Stimulated activated CD4-positive, alpha-beta T cell treated with anti-CD3 and anti-CD28 coated beads, Interleukin-1b, Interleukin-23, amount 100 ng/mL, for 48 hours (primary cell): ENCODE measurements at places on chromosomes 5 and 9.
A peak's percentile ranks its signal among the peaks of the same experiment; 100 is the strongest.

GRCh38 chr9:99967457-99967856 is 61.0 kb downstream of the STX17 start:
- DNase-seq = no peak

- DNase-seq = no peak
These were observed 95.2 kb downstream of the DAP start for GRCh38 chr5:10665799-10666198.

GRCh38 chr5:2023196-2023595 is 140.5 kb upstream of the IRX4 start:
- DNase-seq = no peak

DNA sequence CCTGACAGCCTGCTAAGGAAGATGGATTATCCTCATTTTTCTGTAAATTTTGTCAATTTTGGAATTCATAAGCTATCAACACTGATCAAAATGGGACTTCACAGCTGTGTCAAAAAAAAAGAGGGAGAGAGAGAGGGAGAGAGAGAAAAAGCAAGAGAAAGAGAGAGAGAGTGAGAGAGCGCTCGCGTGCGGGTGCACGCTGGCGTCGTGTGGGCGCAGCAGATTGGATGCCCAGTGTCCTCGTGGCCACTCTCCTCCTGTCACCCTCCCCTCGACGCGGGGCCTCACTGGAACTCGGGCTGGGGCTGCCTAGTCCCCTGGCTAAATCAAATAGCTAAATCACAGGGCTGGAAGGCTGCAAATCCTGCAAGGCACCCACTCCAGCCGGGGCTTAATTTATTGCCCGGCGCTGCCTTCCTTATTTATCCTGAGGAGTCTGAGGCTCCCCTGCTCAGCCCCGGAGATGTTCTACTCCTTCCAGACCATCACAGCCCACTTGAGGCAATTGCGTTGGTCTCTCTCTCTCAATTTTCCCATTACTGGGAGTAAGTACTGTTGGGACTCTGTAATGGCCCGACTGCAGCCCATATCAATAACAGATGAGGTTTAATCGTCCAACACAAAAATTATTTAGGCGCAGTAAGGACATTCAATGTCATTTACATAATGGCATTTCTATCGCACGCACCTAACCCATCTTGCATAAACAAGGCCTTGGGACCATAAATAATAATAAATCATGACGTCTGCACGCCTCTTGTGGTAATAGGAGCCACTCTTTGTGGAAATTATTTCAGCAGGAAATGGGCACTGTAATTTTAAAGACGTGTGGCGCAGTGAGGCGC is 94.2 kb downstream of the PAX5 start:
- DNase-seq = no peak

GRCh38 chr5:115450741-115451140 is 93.8 kb downstream of the FEM1C start:
- no peak for DNase-seq

DNA sequence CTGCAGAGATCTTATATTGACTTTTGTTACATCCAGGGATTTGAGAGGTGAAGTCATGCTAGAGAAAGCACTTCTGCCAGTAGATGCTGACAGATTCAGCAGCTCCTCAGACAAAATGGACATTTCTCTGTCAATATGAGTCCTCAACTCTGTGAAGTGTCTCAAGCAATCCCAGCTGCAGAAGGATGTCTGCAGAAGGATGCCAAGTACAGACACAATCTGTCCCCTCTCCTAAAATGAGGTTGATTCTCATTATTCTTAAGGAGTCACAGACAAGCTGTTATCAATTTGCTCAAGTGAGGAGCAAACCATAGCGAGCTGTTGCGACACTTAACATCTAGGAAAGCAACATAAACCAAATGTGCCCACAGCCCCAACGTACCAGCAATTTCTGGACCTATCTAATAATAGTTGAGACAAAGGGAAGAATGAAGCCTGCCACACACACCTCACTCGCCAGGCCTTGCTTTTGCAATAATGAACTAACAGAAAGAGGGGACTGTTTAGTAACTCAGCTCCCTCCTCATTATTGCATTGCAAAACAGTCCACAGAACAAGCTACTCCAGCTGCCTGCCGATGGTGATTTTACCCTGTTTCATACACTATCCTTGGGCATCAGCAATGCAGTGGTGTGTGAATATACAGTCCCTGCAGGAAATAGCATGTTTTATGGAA is 364.2 kb upstream of the PDE4D start:
- no peak for DNase-seq

DNA sequence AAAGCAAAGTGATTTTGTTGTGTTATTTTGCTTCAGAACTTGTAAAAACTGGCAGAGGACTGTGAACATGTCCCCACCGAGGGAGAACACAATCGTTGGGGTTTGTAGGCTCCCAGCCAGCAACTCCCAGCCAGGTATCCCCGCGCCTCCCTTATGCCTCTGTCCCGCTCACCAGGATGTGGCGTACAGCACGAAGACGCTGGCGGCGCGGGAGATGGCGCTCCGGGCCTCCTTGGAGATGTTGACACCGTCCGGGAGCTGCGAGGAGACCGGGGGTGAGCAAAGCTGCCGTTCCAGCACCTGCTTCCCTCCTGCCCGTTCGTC is 630 bp downstream of the POLE3 start:
- no peak for DNase-seq

DNA sequence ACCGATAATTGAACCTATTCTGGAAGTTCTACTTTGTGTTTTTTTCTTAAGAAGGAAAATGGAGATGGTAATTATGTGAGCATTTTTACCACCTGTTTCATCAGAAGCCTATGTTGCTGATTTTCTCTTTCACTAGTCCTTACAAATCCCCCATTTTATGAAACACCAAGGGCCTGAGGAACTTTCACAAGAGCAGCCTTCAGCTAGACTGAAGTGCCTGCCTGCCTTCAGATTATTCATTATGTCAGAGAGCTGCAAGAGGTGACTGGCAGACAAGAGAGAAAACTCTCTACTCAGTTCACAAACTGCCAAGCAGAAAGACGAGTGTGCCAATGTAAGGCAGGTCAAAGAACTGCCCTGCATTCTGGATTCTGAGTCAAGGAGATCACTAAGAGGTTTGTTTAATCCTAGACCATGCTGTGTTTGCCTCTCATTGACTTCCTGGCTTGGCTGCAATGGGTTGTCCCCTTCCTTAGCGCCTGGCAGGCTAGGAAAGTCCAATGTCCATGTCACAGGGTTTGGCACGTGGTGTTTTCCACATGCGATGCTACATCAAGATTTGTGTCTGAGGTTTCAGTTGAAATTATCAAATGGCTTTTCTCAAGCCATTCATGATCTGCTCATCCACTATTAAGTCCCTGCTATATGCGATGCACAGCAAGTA is 143.3 kb downstream of the CDC42SE2 start:
- DNase-seq = no peak

DNA sequence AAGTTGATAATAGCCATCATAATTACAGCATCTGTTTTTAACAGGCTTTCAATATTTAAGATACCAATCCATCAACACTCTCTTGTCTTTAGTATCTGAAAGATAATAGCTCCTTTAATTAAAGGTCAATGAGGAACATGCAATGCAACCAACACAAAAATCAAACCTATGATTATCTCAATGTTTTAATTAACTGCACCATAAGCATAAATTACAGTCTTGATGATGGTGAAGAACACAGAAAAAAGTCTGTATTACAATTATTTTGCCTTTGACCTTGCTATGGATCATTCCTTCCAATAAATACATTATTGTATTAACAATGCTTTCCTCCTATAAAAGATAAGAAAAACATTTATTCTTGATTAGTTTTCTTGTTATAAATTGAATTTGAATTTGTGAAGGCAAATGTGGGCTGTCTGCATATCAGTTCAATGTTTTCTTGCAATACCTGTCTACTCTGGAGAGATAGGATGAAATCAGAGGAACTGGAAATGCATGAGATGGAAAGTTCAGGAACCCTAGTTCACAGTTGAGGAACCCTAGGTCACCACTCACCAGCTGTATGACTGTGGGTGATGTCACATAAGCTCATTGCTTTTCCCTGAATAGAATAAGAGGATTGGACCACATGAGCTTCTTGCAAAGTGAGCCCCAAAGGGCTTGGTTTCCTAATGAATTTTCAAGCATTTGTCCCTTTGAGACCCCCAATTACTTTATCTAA is 58.5 kb upstream of the ANXA1 start:
- no peak for DNase-seq

- no peak for DNase-seq
These were observed 265.4 kb upstream of the VLDLR start for GRCh38 chr9:2356041-2356790.

DNA sequence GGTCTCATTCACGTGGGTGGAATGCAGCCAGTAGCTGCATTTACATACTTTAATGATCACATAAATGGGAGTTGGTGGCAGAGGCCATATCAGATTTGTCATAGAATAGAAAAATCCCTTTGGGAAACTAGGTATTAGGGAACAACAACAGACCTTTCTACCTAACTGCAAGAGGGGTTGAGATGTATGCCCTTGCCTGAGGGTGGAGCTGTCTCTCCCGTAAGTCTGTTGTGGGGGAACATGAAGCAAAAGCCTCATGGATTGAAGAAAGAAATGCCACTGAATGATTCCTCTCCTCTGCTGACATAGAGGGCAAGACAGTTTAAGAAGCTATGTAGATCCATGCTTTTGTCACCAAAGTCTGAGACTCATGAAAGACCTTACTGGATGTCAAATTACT is 461.3 kb downstream of the SPOCK1 start:
- no peak for DNase-seq

- peak; percentile 62 for DNase-seq
These were observed 97.5 kb downstream of the PIP5K1B start for GRCh38 chr9:68802525-68803015.

DNA sequence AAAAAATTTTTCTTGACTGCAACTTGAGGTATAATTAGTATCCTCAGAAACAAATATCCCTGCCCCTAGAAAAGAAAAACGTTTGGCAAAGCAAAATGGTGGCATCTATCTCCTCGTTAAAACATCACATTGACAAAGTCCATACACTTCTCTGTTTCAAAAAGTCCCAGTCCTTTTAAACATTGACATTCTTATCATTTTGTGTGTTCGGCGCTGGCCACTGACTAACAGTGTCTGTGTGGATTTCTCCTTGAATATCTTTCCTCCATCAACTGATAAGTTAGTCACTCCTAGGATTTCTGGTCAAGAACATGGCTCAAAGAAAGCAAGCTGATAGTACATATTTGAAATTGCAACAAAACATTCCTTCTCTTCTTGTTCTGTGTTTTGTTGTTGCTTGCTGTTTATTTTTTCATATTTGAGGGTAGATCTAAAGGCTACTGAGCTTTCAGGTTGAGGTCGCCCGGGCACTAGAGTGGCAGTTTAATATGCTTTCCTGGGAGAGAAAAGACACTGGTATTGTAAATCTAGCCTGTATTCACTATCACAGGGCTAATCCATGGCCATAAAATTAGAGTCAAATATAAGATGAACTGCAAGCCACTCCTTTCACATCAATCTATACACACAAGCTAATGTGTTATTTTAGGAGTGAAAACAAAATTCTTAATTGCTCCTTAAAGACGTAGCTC is 8.5 kb upstream of the PPIC start:
- no peak for DNase-seq

- no peak for DNase-seq
These were observed 295.9 kb upstream of the TNC start for GRCh38 chr9:115413766-115414382.

GRCh38 chr5:131994090-131994489 is 17.4 kb downstream of the ACSL6 start:
- no peak for DNase-seq

DNA sequence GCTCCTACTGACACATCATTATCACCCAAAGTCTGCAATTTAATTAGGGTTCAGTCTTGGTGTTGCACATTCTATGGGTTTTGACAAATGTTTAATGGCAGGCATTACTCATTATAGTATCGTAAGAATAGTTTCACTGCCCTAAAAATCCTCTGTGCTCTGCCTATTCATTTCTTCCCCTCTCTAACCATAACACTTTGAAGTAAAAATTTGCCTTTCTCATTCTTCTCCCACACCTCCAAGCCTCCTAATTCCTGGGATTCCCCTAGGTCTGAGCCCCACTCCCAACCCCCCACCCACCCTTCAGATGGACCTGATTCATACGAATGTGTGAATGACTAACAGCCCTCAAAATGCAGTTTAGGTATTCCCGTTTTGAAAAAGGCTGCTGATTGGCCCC is 18.4 kb downstream of the ENC1 start:
- DNase-seq = peak; percentile 42

DNA sequence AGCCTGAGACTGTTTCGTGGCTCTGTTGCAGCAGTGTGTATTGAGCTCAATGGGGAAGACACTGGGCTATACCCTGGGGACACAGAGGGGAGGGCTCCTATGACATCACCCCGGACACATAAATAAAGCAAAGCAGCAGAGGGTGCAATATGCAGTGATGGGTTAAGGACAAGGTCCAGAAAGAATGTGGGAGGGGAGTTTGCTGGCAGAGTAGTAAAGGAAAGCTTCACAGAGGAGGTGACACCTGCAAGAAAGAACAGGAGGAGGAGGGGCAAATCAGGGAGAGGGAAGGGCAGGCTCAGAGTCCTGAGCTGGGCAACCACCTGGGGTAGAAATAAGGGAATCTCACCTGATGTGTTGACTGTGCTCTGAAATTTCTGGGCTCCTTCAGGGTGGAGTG is 35.3 kb upstream of the CDKN2AIPNL start:
- no peak for DNase-seq

- no peak for DNase-seq
These were observed 78.0 kb downstream of the JAKMIP2 start for GRCh38 chr5:147704544-147704943.
